ENCODE measurements at places on chromosomes 6 and 20.

DNA sequence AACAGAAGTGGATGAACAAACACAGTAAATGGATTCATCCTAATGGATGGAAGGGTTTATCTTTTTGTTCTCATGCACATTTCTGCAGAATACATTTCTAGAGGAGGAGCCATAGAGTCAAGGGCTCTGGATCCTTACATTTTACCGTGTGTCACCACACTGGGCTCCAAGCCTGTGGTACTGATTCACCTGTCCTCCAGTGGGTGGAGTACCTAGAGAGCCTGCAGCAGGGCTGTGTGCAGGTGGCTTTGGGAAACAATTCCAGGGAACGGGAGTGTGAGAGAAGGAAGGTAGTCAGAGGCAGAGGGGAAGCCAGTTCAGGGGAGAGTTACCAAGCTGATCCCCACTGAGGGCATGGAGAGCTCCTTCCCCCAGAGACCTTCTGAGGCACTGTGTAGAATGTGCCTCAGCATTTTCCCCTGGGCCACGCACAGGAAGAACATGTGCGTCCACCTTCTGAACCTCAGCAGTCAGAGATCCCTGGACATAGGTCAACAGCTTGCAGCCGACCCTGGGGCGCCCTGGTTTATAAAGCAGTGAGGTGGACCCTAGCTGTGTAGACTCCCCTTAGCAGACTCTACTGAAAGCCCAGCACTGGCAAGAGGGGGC, 85.3 kb upstream of the SLC22A23 start:
- no peak for DNase-seq

GRCh38 chr6:84417260-84417659, 189.8 kb upstream of the CEP162 start:
- DNase-seq = no peak

GRCh38 chr20:25750765-25751696, 54.4 kb upstream of the ZNF337 start:
- peak; percentile 76 for DNase-seq

GRCh38 chr20:47736570-47737152, 48.6 kb downstream of the SULF2 start:
- no peak for DNase-seq

DNA sequence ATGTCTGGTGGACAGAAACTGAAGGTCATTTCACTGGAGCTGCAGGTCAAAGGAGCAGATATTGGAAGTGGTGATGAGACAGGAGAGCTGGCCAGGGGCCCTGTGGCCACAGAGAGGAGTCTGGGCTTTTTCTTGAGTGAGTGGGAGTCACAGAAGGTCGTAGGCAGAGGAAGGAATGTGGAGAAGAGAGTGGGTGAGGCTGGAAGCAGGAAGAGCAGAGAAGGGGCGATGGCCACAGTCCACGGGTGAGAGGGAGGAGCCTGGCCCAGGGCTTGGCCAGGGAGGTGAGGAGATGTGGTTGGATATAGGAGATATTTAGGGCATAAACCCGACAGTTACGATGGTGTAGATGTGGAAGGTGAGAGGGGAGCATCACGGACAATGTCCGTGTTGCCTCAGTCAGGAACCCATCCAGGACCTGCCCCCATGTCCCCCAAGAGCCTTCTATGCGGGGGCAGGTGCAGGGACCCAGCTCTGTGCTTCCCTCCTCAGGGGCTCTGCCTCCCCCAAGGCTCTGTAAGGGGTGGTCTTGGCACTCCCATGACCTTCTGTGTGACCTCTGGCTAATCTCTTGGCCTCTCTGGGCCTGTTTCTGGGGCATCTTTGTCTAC, 150.5 kb upstream of the PTPN1 start:
- DNase-seq = no peak

DNA sequence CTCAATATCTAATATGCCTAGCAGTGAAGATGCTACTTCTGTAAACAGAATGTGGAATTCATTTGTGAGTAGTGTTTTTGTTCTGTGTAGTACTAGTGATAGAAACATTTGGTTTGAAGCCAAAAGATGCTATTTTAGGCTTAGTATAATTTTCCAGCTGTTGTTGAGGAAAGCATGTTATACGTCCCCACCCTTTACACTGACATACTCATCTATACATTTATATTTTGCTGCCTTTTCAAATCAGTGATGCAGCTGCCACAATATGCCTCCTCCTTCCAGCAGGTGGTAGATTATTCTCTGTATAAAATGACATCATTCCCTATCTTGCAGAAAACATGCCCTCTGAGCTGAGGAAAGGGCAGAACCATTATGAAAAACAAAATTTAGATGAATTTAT, 1217.6 kb upstream of the GJE1 start:
- peak; percentile 19 for DNase-seq

DNA sequence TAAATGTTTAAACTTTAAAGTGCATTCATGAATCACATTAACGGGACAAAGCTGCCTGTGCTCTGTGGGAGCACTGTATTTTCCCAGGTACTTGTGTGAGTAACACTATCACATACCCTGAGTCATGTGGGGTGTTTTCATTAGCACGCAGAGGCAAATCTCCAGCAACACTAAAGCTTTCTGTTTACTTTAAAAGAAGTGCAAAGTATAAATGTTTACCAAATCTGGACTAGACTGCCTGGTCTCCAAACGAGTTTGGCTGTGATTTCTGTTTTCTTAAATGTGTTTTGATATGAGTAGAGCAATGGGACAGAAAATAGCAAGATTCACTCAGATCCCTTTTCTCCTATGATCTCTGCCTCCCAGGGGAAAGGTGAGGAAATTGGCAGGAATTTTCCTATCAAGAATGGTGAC, 28.8 kb upstream of the RIPPLY2 start:
- no peak for DNase-seq

- DNase-seq = no peak
Measured at GRCh38 chr6:105616521-105616920, 213.6 kb upstream of the PREP start.

DNA sequence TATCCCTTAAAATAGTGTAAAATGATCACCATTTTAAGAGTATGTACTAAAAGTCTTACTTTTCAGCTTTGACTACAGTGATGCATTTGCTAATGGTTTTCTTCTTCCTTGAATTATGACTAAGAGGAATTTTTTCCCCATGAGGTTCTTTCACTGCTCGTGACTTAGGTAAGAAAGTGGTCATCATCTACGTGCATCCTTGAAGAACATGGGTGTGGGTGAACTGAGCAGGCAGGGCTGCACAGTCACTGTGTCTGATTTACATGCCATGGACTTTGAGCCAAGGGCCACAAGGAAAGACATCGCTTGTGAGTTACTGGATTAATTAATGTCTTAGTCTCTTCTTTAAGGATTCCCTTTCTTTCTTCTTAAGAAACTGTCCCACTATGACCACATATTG, 33.3 kb downstream of the NQO2 start:
- DNase-seq = no peak

DNA sequence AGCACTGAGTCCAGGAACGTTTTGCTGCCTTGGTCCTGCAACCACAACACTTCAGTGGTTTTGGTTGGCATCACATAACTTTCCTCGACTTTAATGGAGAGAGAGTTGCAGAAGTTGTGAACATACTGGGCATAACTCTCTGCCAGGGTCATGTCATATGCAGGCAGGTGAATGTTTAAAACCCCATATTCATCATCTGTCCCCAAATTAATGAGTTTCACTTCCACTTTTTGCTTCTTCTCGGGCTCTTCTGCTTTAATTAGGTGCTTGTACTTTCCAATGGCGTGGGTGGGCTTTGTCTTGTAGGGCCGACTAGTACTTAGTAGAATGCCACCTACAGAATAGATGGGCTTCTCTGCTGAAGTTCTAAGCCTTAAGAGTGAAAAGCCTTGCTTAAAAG, 45.2 kb upstream of the TFAP2A start:
- DNase-seq = no peak

Measured in NCI-H2171 (cell line).